ENCODE measurements at places on chromosomes 12 and 14.

DNA sequence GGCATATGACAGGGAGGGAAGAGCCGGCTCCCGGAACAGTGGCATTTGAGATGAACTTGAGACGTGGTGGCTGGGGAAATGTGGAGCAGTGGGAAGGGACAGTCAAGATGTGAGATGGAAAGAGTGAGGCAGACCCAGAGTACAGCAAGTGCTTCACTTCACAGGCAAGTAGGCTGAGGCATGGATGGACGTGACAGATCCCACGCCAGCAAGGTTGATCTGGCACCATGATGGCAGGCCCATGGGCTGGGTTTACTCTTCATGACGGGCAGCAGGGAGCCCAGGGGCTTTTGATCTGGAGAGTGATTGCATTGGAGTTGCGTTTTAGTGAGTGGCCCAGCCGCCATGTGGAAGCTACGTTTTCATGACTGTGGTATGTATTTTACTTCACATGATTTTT, 17.9 kb upstream of the EML1 start:
- no peak for DNase-seq

DNA sequence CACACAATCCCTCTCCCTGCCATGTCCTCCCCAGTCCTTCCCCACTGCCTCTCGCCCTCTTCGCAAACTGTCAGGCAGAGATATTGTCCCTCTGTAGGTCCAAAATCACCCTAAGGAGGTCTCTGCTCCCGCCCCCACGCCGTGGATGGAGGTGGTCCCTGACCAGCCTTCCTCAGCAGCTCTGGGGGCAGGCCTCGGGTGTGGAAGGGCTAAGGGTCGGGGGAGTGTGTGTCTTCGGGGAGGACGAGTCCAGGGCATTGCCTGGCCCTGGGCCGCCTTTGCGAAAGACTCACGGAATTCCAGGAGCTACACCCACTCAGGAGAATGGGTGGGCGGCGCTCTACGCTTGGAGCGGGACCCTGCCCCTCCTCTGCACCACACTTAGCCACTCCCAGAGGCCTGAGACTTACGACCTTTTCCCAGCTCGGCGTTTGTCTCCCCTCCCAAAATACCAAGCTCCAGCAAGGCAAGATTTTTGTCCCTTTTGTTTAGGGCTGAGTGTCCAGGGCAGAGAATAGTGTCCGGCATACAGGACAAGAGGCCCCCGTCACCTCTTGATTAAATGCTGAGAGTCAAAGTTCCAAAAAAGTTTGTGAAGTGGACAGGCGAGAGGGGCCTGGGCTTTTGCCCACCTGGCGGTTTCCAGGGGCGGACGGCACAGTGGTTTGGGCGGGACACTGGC, 881 bp downstream of the PYGL start:
- DNase-seq = peak; percentile 69

DNA sequence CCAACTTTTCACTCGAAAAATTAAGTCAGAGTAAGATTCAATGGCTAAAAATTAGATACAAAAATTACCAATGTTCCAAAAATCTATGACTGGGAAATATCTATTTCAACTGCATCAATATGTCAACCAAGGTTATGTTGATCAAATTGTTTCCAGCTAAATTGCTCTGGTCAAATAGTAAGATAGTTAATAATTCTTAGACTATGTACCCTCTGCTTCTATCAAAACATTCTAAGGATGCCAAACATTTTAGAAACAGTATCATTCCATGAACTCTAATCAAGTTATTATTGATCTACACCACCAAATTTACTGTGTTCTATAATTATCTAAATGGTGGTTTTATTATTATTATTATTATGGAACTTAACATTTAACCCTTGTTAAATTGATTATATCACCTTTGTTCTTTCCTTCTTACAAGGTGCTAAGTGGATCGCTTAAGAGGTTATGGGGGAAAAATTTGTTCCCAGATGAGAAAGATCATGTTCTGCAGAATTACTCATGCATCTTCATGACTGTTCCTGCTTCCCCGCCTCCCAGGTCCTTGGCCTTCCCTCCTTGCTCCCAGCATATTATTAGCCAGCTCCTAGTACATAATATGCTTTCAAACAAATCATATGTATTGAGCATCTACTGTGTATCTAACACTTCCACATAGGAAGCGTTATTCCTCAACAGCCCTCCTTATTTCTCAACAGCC, 240.5 kb upstream of the KRR1 start:
- peak; percentile 51 for DNase-seq

GRCh38 chr12:109763201-109763841, 49.7 kb downstream of the FAM222A start:
- DNase-seq = peak; percentile 77

GRCh38 chr14:103132381-103133209, 9.3 kb downstream of the TNFAIP2 start:
- DNase-seq = no peak

- peak; percentile 57 for DNase-seq
These were observed 67.3 kb downstream of the RCOR1 start for GRCh38 chr14:102659797-102660196.

DNA sequence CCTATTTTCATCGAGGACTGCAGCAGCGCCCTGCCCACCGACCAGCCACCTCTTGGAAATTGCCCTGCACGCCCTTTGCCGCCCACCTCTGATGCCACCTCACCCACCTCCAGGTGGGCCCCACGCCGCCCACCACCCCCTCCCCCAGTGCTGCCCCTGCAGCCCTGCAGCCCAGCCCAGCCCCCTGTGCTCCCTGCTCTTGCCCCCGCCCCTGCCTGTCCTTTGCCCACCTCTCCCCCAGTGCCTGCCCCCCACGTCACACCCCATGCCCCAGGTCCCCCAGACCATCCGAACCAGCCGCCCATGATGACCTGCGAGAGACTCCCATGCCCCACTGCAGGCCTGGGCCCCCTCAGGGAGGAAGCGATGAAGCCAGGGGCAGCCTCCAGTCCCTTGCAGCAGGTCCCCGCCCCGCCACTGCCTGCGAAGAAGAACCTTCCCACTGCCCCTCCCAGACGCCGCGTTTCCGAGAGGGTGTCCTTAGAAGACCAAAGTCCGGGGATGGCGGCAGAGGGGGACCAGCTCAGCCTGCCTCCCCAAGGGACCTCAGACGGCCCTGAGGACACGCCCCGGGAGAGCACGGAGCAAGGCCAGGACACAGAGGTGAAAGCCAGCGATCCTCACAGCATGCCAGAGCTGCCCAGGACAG, 96.5 kb downstream of the LGMN start:
- no peak for DNase-seq

DNA sequence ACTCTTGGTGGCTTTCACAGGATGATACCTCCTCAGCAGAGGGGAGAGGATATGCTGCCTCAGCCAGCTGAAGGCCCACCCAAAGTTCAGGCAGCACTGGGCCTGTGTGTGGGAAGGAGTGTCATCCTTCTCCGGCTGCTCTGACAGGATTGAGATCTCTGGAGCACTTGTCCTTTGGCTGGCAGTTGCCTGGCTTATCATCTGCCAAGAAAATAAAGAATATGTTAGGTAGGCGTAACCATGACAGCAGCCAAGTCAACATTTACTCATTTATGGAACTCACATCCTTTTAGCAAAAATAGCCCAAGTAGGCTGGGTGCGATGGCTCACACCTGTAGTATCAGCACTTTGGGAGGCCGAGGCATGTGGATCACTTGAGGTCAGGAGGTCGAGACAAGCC, 68.5 kb downstream of the PPFIBP1 start:
- no peak for DNase-seq

- DNase-seq = peak; percentile 13
These were observed at the start of gene HIP1R for GRCh38 chr12:122834921-122835749. HIP1R (plus strand) TSS chr12:122835457; CDS start chr12:122835551, 94 bp downstream.

GRCh38 chr14:68627050-68627867, 165.6 kb downstream of the ZFP36L1 start:
- DNase-seq = no peak

GRCh38 chr14:49919825-49920659, 27.2 kb downstream of the ARF6 start:
- no peak for DNase-seq

DNA sequence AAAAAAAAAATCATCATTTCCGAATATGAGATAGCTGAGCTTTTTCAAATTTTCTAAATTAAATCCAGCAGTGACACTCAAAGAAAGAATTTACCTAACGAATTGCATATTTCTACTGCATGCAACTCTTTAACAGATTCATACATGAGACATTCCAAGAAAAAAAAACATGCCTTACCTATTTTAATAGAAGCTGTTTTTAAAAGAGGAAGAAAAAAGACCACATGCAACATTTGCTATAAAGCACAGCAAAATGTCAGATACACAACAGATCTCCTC, 18.5 kb downstream of the CORO1C start:
- DNase-seq = no peak

DNA sequence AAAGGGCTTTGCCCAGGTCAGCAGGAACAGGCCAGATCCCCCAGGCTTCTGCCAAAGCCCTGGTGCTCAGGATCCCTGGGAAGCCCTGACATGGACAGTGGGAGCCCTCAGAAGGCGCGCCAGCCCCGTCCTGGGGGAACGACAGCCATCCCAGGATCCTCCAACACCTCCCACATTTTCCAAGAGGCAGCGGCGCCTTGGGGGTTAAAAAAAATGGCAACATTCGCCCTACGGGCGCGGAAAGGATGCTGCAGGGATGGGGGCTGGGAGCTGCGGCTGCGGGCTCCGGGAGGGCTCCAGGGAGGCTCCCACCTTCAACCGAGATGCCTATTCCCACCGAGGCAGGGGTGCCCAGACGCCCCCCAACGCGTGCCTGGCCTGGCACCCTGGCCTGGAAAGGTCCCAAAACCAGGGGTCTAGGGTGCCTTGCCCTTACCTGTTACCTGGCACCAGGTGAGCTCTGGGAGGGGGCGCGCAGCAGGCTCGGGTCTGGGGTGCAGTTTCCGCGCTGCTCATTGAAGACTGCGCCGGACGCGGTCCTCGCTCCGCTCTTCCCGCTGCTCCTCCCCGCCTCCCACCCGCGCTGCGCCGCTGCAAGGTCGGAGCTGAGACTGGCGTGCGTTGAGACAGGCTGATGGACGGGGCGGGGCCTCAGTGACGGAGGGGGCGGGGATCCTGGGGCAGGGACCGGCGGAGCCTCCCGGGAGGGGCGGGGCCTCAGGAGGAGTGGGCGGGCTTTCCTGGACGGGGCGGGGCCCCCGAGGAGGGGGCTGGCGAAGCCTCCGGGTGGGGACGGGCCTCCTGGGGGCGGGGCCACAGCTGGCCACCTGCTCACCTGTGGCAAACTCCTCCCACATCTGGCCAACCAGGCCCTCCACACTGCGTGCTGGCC, at the start of gene ABCB9:
TSS of gene ABCB9 (minus strand) at position 613 of the 892 bp plus-strand sequence. CDS start 6,228 bp downstream, outside the sequence.
- peak; percentile 93 for DNase-seq

DNA sequence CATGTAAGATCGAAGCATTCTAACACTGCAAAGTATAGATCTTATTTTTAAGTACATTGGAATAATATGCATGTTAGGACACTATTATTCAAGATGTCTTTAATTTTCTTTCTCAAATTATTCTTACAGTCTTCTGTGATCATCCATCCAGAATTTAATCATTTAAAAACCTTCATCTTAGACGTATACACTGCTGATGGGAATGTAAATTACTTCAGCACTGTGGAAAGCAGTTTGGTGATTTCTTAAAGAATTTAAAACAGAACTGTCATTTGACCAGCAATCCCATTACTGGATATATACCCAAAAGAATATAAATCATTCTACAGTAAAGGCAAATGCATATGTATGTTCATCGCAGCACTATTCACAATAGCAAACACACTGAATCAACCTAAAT, 3.2 kb upstream of the RPS29 start:
- DNase-seq = no peak

GRCh38 chr14:51396222-51396815, 156.3 kb downstream of the TMX1 start:
- peak; percentile 99 for DNase-seq

GRCh38 chr12:91017511-91018263, 12.9 kb upstream of the EPYC start:
- no peak for DNase-seq

GRCh38 chr12:56431850-56432249, 17.4 kb downstream of the TIMELESS start:
- no peak for DNase-seq

DNA sequence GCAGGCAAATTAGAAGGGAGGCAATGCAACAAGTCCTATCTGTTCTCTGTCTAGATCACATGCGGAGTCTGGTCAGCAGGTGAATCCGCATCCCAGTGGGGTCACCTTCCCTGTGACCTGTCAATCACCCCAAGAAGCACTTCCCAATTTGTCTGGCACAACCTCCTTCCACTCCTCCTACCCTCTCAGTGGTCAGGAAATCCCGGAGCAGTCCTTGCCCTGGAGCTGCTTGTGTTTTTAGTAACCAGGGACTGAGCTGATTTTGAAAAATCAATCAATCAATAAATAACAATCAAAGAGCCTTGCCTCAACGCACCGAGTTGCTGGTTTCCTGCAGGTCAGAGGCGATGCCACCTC, 572 bp upstream of the ACSS3 start:
- peak; percentile 31 for DNase-seq

All from EL (cell line).